T-cell (primary cell): ENCODE measurements at places on chromosomes 3 and 15. TPM values are rescaled to one million over a fixed set of nuclear protein-coding genes. Genes with fewer than 3 reads are reported as not detected.

Gene ALDH1L1
- 1.6 TPM for total RNA-seq

Gene LRRC2
- total RNA-seq = 1.0 TPM

Gene POPDC2
- total RNA-seq = 4.7 TPM

Gene ITGB5
- total RNA-seq = 1.4 TPM

- DNase-seq = no peak
Observed at GRCh38 chr3:116188231-116188785, 257.0 kb downstream of the LSAMP start.

GRCh38 chr15:88250826-88251225, 5.7 kb downstream of the NTRK3 start:
- DNase-seq = no peak

GRCh38 chr3:31777092-31777491, 204.0 kb downstream of the OSBPL10 start:
- no peak for DNase-seq

DNA sequence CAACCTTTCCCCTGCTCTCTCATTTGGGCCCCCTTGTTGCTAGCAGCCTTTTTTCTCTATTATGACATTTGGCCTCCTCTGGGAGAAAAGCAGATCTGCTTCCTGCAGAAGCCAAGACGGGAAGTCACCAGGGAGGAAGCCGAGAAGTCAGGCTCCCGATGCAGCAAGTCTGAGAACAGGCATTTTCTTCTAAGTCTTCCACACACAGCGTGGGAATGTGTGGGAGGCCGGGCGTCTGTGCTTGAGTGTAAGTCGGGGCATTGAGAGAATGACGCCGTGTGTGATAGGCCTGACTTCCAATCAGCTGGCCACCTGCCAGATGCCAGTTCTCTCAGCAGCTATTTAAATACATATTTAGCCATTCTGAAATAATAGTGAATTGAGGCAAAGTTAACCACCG, 75.8 kb upstream of the FAM98B start:
- no peak for DNase-seq

DNA sequence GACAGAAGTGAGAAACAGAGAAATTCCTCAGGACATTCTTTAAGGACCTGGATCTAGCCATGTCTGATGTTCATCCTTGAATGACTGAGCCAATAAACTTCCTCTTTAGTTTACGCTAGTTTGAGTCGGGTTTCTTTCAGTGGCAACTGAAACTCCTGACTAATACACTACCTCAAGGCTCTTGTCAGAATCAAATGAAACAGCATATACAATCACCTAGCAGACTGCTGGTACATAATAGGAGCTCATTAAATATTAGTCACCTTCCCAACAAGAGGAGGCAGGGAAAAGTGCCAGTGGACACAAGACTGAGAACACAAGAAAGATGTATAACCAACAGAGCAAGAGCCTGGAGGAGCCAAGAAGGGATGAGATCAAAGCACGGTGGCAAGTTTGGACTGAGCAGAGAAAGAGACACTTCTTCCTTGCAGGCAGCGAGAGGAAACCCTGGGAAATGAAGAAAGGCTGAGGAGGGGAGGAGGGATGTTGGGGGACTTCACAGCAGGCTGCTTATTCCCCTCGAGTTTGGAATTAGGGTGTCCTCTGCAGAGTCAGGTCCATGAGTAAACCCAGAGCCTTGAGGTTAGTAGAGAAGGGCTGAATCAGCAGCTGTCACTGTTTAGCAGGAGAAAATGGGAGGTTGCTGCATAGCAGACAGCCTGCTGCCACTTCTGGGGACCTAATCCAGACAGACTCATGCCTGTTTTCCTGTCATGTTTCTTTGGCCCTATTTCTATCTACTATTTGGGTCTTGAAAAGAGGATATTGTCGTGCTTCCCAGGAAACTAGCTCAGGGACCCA, 73.3 kb downstream of the MRPL46 start:
- no peak for DNase-seq
